ENCODE measurements at places on chromosomes 6 and 20.

DNA sequence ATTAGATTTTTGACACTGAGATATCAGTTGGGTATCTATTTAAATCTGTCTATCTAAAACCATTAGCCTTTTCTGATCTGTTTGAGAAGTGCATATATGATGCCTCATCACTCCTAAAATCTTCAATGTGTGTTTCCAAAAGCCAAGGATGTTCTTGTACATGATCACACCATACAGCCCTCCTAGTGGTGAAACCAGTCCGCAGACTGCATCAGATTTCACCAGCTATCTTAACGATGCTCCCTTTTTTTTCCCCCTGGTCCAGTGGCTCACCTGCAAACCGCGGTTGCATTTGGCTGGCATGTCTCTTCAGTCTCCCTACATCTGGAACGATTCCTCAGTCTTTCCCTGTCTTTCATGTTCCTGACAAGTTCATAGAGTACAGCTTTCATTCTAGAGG, 4.0 kb downstream of the KIZ start:
- no peak for DNase-seq

DNA sequence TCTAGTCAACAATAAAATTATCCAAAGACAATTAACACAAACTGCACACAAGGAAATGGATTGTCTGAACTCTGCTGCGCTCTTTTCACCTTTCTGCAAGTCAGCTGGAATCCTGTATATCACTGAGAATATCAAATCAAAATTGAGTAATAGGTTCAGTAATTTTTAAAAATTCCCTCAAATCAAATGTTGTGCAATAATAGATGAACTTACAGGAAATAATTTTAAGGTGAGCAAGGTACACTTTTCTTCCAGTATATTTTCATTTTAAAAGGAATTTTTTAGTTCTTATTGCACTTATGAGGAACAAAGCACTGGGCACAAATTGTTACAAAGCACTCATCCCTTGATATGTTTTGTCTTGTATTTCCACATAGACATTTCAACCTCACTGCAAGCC, 1.2 kb downstream of the SAYSD1 start:
- no peak for DNase-seq

GRCh38 chr6:118917546-118918328, 17.2 kb downstream of the MCM9 start:
- DNase-seq, result no peak

- no peak for DNase-seq
Observed at GRCh38 chr20:25544311-25544710, 41.0 kb downstream of the NINL start.

GRCh38 chr20:16135630-16136029, 437.6 kb downstream of the KIF16B start:
- no peak for DNase-seq

DNA sequence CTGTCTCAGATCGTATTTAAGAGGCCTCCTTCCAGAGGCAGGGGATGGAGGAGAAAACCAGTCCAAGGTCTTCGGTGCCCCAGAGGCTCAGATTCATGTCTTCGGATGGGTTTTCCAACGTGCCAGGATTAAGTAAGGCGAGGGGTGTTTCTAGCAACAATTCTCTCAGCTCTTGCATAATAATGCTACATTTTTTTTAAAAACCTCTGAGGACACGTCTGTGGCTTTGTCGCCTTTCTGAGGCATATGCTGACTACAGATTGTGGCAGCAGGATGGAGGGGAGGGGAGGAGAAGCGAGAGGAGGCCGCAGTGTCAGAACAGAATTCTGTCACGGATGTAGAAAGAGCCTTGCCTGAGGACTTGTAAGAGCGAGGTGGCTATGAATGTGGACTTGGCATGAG, 17.7 kb upstream of the CCDC167 start:
- DNase-seq, result no peak

DNA sequence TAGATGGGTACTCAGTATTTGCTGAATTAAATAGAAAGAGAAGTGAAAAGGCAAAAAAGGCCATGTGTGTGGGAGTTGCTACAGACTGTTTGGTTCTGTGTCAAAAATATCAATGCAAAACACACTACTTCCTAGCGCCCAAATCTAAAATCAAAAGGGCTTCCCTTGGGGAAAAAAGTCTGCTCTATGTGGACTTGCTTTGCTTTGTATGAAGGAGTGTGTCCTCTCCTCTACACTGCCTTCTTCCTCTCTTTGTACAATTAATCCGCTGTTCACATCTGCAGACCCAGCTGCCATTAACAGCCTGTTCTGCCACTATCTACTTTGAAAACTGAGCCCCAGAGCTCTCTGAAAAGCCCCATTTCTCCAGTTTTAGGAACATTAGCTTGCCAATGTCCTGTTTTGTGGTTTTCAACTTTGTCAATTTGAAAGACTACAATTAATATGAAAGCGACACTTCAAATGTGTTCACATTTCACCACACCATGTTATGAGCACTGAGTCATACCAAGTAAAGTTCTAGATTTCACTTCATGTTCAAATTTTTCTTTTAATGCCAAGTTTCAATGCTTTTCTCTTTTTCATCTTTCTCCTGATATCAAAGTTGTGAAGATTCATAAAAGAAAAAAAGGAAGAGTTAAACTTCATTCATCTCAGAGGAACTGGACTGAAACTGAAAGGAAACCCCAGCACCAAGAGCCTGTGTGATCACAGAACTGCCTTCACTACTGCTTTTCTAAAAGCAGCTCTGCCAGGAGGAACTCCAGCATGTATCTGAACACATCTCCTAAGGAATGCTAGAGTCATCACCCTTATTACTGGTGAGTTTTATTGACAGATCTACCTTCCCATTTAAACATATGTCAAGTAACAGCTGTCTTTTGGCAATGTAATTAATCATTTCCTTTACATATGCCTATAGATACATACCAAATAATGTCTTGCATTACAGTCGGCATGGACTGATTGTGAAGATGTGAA, 102.6 kb downstream of the KIF13A start:
- no peak for DNase-seq

DNA sequence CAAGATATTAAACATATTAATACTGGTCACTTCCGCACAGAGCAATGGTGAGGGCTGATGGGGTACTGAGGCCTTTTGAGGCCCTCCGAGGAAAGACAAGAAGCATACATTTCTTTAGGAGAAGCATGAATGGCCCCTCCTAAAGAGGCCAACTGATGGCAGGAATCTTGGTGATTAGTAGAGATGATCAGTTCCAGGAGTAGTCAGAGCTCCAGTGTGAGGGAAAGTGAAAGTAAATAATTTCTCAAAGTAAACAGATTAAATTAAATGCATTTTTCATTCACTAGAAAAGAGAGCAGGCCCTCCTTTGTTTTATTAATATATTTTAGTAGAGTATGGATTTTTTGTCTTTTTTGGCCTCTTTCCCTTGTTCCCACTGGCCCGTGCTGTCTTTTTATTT, 38.2 kb downstream of the NOX3 start:
- DNase-seq, result no peak

GRCh38 chr20:41483553-41483930, 116.9 kb upstream of the EMILIN3 start:
- no peak for DNase-seq
